ENCODE measurements at places on chromosomes 12 and 14. TPM values are rescaled to one million over a fixed set of nuclear protein-coding genes. Genes with fewer than 3 reads are reported as not detected.

- DNase-seq: no peak
Observed at GRCh38 chr14:88933191-88933590, 108.7 kb downstream of the TTC8 start.

- DNase-seq: no peak
Observed at GRCh38 chr12:13437541-13437940, 241.0 kb downstream of the EMP1 start.

DNA sequence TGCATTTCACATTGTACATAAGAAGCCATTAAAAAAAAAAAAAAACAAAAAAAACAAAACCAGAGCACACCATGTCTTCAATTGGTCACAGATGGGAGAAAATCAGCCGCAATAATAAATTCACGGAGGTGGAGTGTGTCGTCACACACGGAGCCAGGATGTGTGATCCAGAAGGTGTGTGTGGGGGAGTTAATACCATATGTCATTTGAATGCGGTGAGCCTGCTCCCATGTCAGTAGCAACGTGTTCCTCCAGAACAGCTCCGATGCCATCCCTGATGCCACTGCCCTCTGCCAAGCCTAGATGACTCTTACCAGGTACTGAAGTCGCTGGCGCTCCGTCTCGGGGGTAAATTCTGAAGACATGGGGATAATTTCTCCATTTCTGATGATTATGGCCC lies 197.8 kb downstream of the PPM1H start:
- DNase-seq: no peak

DNA sequence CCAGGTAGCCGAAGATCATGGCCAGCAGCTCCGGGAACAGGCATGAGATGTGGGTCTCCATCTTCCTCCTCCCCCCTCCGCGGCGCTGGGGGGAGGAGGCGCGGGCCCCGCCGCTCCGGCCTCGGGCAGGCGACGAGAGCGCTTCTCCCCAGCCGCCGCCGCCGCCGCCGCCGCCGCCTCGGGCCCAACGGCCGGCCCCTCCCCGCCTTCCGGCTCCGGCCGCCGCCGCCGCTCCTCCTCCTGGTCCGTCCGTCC lies 448 bp downstream of the FBXL14 start:
- no peak for DNase-seq

DNA sequence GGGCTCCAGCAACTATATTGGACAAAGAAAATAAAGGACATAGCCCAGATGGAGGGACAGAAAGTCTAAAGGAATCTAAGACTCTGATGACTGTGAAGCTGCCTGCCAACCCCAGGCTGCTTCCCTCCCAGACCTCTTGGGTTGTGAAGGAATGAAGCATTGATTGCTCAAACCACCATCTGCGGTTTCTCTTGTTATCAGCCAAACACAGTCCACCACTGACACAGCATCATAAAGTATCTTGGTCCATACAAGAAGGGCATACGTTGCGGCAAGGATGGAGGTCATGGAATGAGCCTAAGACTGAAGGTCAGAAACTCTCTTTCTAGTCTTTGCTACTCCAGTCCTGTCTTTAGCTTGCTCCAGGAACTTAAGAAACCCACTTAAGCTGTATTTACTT lies 58.5 kb upstream of the PLXNC1 start:
- no peak for DNase-seq

DNA sequence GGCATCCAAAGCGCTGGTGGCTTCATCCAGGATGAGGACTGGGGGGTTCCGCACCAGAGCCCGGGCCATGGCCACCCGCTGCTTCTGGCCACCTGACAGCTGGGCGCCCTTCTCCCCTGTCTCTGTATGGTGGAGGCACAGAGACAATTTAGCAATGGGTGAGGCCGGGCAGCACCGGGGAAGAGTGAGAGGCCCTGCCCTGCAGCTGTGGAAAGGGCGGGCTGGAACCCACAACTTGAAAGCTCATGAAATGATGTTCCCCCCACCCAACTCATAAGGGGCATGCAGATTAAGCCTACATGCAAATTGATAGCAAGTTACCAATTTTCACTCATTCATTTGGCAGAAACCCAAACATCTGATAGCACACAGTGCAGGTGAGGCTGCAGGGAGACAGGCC lies 34.1 kb downstream of the ABCB9 start:
- DNase-seq: no peak

DNA sequence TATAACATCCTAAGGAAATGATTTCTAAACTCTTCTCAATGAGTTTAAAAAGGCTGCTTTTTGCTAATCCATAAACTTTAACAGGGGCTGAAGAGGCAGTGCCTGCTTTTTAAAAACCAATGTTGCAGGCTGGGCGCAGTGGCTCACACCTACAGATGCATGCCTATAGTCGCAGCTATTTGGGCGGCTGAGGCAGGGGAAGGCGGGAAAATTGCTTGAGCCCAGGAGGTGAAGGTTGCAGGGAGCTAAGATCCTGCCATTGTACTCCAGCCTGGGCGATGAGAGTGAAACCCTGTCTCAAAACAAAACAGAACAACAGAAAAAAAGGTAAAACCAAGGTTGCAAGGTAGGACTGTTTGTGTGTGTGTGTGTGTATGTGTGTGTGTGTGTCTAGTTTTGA lies 531.2 kb downstream of the DIO2 start:
- no peak for DNase-seq

- no peak for DNase-seq
Observed at GRCh38 chr14:68741839-68742470, 50.9 kb downstream of the ZFP36L1 start.

- DNase-seq: no peak
Observed at GRCh38 chr12:47634127-47634526, 71.7 kb downstream of the RPAP3 start.

GRCh38 chr12:125183187-125184067 lies 118.2 kb downstream of the AACS start:
- peak; percentile 84 for DNase-seq

DNA sequence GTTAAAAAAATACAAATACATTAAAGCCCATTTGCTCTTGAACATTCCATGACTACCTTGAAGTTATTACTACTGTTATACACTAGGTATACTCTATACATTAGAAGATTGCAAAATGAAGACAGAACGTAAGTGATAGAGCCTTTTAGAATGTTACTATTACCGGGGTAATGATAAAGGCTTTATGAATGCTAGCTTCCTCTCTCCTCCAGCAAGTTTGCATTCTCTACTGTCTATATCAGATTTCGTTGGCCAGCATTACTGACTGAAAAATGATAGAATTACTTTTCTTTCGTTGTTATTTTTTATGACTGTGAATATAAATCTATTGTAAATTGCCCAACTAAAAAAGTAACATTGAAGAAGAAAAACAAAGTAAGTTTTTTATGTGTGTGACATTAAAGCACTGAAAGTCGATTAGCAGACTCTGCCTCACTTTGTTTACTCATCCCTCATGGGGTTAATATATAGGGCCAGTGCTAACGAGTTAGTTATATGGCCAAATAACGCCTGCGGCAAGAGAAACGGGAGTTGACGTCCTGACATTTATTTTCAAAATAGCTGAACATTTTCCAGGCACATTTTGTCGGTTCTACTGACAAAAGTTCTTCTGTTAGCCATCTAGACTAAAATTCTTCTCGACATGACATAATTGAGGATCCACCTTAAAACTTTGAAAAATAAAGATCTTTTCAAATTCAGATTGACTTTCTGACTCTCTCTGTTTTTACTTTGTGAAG lies 163.8 kb upstream of the KITLG start:
- no peak for DNase-seq

GRCh38 chr12:56839915-56840325 lies 76.8 kb downstream of the HSD17B6 start:
- DNase-seq: peak; percentile 51

GRCh38 chr14:49865431-49865859 lies 12.9 kb upstream of the NEMF start:
- DNase-seq: peak; percentile 88

DNA sequence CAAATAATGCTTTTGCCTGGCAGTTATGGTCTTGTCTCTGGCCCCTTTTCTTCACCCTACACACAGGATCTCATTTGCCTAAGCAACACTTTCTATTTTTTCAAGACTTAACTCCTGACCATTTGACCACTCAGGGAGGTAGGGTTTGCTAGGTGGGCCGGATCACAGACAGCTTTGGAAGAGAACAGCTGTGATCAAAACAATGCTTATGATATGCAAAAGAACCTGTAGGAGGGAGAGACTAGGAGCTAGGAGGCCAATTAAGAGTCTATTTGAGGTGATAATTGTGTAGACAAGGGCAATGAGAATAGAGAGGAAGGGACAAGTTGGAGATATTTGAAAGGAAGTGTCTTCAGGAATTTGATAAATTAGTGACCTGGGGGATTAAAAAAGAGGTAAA lies 12.3 kb upstream of the DACT1 start:
- no peak for DNase-seq

DNA sequence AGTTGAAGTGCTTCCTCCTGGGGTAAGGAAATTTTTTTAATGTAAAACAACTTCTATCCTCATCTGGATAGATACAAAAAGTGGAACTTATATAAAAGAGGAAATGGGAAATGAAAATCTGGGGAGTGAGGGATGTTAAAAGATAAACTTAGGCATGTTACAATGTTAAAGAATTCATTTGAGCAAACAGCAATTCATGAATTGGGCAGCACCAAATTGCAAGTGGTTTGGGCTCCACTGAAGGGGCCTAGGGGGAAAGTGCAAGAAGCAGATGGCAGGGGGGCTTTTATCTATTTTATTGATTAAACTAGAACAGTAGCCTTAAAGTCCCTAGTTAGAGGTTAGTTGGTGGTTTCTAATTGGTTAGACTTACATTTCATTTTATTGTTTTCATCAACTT lies 118.1 kb upstream of the NAP1L1 start:
- DNase-seq: no peak

DNA sequence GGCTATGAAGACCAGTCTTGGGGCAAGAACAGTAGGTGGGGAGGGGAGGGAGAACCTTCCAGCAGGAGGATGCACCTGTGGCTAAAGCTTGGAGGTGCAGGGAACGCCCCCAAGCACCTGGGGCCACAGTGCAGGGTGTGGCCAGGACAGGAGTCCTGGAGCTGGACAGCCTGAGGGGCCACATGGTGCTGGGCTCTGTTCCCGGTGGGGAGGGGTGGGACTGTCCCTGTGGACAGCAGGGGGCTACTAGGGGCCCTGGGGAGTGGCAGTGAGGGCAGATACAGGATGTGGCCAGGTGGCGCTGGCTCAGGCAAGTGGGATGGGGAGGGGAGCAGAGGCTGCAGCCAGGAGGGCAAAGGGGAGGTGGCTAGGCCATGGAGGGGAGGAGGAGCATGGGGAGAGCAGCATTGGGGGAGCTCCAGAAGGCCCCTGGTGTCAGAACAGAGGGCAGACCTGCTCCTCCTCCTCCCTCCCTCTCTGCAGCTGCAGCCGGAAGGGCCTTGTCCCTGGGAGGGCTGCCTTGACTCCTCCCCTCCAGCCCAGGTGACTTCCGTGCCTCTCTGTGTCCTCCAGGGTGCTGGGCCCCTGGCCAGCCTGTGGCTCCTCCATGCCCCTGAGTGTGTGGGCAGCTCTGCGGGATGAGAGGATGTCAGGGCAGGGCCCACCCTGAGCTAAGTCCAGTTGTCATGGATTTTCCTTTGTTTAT lies 68.4 kb upstream of the DLK1 start:
- DNase-seq: no peak

DNA sequence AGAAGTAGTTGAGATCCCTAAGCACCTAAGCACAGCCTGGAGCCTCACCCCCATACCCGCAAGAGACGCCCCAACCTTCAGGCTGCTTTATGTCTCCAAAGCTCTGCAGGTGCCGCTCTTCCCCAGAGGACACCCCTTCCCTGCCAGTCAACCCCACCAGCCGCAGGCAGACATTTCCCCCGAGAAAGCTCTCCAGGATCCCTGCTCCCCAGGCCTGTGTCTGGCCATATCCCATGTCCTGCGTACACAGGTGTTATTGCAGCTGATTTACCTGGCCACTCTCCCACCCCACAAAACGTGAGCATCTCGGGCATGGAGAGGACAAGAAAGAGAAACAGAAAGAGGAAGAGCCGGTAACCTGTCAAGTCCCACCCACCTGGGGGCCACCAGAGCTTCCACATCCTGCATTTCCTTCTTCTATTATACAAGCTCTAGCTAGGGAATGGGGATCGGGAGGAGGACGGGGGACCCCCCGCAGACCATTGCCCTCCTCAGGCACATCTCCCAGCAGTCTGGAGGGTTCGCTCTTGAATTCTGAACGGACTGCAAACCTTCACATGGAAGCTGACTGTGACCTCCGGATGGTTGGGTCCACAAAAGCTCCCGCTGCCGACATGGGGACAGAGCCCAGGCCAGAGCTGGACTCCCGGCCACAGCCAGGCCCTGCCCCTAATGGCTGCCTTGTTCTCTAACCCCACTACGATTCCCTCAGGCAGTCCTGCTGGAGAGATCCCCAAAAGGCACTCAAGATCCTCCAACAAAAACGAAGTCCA lies 17.6 kb downstream of the CCDC88C start:
- DNase-seq: peak; percentile 70

DNA sequence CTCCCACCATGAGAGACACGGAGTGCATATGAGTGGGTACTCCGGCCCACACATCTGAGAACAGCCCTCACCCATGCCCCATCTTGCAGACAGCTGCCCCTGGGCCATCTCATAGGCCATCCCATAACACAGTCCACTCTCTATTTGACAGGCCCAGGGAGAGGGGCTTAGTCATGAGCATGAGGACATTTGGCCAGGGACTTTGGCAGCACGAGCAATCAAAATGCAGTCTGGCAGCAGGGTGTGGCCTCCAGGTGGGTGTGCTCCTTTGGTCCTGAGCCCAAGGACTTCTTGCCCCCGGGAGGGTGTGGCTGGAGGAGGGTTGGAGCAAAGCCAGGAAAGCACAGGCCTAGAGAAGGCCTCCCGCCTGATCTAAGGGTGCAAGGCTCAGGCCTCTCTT lies 25.6 kb downstream of the EMP1 start:
- no peak for DNase-seq

DNA sequence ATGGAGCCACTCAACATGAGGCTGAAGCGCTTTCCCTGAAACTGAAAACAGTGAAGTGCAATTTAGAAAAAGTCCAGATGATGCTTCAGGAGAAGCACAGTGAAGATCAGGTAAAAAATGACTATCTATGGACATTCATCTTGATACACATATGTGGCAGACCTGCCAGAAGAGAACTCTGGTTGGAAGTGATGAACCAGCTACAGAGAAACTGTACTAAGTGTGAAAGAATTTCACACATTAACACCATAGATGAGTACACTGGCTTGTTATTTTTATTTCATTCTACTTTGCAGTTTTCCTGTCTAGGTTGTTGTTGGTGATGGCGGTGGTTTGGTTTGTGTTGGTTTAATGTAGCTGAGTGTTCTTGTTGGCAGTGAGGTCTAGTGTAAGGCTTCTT lies 174.7 kb downstream of the ESR2 start:
- no peak for DNase-seq

GRCh38 chr12:132559652-132560363 lies 50.6 kb downstream of the LRCOL1 start:
- peak; percentile 43 for DNase-seq

TSPAN8 gene
- total RNA-seq: not detected

FZD10 gene
- not detected for total RNA-seq

KLHDC1 gene
- 0.95 TPM for total RNA-seq

ZC2HC1C gene
- 1.3 TPM for total RNA-seq

KRT72 gene
- 0.44 TPM for total RNA-seq

TAS2R19 gene
- 1.9 TPM for total RNA-seq

DTX3 gene
- total RNA-seq: 17.8 TPM

EFS gene
- total RNA-seq: not detected

NTN4 gene
- not detected for total RNA-seq

YAF2 gene
- total RNA-seq: 32.9 TPM

STAB2 gene
- not detected for total RNA-seq

All from activated CD8-positive, alpha-beta T cell treated with anti-CD3 and anti-CD28 coated beads, Interleukin-2, amount 10 ng/mL, durations not matched to agents 7 days and 5 days (primary cell).